Amniotic epithelial cell (primary cell): ENCODE measurements at places on chromosomes 7 and 10.

DNA sequence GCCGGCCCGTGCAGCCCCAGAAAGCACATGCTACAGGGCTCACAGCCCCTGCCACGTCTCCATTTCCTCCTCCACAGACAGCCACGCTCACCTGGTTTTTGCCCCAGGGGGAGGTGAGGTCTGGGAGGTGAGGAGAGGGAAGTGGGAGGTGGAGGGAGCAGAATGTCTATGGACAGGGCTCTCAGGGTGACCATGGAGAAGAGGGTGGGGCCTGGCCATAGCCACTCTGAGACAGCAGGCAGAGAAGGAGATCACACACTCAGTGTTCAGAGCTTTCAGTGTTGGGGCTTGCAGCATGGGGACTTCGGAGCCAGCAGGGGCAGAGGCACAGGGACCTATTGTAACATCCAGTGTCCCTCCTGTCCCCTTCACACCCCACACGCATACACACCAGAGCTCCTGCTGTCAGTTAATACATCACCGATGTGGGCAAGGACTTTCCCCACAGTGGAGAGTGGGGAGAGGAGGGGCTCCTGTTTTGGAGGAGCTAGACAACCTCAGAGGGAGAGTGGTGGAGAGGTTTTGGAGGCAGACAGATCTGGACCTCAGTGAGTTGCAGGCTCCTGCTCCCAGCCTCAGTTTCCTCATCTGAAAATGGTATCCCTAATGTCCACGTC lies 14.4 kb downstream of the WDFY4 start:
- DNase-seq, result no peak

DNA sequence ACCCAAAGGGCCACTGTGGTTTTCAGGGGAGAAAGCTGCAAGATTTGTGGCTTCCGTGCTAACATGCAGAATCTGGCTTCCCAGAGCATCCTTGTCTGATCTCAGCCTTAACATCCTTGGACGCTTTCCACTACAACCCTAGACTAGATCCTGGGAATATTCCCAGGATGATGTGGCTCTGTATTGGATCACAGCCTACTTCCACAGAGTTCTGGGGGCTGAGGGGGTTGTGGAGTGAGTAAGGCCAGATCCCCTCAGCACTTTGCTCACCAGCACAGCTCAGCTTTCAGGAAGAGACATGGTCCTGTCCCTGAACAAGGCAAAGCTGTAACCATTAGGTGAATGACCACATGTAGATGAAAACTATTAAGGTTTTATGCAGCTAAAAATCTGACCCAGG lies 241.3 kb upstream of the MYO3A start:
- DNase-seq, result peak; percentile 37

GRCh38 chr7:80732630-80733029 lies 94.2 kb downstream of the CD36 start:
- DNase-seq, result no peak

- DNase-seq, result peak; percentile 1
Observed at GRCh38 chr10:37289833-37290464, 164.6 kb downstream of the ANKRD30A start.

DNA sequence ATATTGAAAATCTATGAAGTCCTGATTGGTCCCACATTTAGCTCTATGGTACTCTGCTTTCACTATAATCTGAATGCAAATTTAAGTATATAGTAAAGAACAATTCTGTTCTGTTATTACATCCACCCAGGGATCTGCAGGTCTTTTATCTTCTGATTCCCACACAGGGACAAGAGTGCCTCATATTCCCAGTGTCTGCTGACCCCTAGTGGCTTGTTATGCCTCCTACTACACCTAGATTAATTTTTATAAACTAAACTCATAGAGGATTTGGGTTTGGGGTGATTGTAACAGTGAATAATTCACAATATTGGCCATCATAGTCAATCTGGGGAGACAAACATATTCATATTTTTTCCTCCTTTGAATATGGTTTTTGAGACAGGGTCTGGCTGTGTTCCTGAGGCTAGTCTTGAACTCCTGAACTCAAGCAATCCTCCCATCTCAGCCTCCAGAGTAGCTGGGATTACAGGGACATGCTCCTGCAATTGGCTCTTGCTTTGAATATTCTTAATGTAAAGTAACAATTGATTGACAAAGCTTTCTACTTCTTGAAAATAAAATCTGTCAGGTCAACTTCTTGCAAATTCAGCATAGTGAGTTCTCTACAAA lies 282.1 kb downstream of the KCND2 start:
- DNase-seq, result peak; percentile 68

GRCh38 chr7:99422625-99423024 lies 13.9 kb downstream of the BUD31 start:
- no peak for DNase-seq

DNA sequence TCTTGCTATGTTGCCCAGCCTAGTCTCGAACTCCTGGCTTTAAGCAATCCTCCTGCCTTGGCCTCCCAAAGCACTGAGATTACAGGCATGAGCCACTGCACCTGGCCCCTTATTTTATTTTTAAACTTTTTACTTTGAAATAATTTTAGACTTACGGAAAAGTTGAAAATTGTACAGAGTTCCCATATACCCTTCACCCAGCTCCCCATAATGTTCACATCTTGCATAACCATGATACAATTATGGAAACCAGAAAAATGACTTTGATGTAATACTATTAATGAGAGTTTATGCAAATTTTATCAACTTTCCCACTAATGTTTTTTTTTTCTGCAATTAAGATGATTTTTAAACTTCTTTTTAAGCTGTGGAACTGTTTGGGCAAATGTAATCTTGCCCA lies 58.3 kb downstream of the CDH23 start:
- no peak for DNase-seq

GRCh38 chr10:6349846-6350535 lies 147.3 kb downstream of the PFKFB3 start:
- DNase-seq, result no peak

- DNase-seq, result no peak
Observed at GRCh38 chr7:42753367-42753766, 158.5 kb downstream of the C7orf25 start.

- DNase-seq, result no peak
Observed at GRCh38 chr10:126955934-126956711, 50.9 kb downstream of the DOCK1 start.

DNA sequence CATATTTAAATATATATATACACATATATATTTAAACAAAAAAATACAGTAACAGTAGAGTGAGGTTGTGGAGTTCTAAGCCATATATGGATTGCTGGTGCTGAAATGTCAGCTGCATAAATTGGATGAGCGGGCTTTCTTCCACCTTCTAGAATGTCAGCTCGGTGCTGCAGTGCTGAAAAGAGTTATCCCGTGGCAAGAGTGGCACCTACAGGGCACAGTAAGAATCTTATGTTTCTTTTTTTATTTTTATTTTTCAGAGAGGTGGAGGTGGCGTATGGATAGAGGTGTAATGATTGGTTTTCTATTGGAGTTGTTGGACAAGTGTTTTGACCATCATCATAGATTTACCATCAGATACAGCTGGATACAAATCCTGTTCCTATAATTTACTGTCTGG lies 86.2 kb upstream of the DYNC1I1 start:
- peak; percentile 69 for DNase-seq

DNA sequence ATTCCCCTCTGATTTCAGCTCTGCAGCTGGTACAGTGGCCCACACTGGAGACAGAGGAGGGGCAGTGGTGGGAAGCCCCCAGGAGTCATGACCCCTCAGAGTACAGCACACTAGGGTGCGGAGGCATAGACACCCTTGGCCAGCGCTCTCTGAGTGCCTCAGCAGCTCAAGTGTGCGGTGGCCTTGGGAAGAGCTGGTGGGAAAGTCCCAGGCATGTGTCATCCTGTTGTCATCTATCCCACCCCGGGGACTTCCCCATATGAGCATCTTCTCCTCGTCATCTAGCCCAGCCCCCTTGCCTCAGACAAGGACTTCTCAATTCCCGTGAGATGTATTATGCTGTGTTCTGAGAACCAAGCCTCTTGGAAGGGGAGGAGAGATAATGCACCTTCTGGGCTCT lies 15.6 kb upstream of the PPIF start:
- peak; percentile 52 for DNase-seq

DNA sequence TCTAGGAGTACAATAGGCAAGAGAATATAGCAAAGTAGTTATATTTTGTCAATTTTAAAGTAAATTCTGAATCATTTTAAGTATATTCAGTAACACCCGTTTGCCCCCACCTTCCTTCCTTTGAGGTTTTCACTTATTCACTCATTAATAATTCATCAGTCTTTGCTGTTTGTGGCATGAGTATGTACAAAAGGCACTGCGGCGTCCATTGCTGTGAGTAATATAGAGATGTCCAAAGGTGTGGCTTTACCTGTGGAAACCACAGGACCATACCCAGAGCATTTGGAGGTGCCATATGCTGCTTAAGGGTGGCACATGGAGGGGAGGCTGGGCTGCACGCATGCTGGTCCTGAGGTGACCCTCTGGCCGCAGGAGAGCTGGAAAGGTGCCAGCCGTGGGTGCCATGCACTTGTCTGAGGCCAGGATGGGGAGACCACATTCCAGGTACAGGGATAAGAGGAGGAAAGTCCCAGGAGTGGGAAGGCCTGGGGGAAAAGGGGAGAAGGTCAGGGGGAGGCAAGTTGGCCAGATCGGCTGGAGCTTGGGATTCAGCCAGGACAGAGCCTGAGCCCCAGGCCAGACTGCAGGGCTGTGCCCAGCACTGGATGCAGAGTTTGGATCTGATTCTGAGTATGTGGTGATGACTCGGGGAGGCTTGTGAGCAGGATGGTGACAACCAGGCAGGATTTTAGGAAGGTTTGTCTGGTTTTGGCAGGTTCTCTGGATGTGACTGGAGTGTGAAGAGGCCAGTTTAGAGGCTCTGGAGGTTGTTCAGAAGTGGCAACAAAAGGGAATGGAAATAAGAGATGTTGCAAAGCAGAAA lies 223.4 kb downstream of the MGMT start:
- DNase-seq, result no peak

GRCh38 chr10:84626397-84627087 lies 298.2 kb downstream of the CCSER2 start:
- no peak for DNase-seq

DNA sequence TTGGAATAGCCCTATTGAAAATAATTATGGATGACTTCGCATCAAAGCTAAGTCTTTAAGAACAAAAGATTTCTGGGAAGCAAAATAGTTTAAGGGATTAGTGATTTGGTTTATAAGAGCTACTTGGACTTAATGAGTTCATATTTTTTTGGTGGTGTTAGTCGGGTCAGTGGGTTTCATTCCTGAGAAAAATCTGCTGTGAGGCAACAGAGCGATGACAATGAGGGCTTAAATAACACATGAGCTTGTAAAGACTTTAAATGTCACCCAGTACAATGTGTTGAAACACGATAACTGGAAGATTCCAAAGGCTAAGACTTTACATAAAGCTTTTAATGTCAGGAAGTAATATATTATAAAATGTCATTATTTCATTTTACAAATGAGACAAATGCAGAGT lies 178.8 kb downstream of the ARL4A start:
- no peak for DNase-seq

DNA sequence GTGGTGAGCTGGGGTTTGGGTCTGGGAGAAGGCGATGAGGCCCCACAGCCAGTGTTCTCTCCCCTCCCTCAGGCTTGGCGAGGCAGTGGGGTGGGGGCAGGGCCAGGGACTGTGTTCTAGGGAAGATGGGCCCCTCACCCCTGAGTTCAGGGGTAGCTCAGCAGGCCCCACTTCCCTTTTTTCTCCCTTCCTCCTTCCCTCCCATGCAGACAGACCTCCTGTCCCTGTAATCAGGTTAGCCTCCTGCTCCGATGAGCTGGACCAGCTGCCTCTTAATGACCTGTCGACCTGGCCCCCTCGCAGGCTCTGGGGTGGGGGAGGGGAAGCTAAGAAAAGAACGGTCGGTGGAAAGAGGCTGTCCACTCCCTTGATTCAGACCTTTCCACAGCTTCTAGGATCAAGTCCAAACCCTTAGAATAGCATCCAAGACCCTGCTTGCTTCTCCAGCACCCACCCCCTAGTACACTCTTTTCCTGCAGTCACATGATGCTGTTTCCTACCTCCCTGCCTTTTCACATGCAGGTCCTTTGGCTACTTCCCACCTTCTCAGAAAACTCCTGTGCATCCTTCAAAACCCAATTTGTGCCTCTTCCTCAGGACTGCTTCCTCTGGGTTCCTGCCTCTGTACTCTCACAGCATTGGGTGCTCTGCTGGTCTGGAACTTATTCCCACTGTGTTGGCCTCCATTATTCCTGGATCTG lies 64.1 kb downstream of the ZMIZ1 start:
- no peak for DNase-seq

DNA sequence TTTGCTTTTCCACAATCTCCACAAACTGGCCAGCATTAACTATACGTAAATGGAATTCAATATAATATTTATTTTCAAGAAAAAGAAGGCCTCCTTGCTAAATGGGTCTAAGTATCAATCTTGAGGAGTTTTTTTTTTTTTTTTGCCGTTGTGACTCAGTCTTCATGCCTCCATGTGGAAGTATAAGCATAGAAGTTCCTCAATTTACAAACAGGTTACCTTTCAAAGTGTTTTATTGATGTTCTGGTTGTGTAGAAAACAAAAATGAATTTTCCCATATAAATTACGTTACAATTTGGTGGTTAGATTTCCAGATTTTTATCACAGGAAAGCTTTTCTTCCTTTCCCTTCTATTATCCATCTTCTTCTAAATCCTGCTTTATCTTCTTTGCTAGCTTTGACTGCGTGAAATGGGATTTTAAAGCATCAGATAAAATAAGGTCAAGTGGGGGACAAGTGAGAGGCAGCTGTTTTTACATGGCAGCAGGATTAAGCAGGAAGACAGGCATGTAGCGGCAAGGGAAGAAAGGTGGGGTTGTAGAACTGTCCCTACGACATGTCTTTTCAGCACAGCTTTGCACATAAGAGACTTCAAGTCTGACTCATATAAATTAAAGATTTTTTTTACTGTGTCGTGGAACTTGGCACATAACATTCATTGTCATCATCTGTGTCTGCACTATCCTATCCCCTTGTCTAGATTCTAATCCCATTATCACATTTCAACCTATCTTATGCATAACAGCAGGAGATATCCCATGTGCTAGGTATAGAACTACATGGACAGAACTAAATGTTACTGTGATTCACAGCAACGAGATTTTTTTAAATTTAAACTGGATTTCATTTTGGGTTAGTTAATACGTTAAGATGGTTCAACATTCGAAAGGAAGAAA lies 135.3 kb upstream of the FAM3C start:
- DNase-seq, result peak; percentile 89

GRCh38 chr10:25226775-25227682 lies 52.2 kb downstream of the GPR158 start:
- DNase-seq, result peak; percentile 64

- DNase-seq, result no peak
Observed at GRCh38 chr7:101527844-101528667, 101.0 kb downstream of the MYL10 start.

DNA sequence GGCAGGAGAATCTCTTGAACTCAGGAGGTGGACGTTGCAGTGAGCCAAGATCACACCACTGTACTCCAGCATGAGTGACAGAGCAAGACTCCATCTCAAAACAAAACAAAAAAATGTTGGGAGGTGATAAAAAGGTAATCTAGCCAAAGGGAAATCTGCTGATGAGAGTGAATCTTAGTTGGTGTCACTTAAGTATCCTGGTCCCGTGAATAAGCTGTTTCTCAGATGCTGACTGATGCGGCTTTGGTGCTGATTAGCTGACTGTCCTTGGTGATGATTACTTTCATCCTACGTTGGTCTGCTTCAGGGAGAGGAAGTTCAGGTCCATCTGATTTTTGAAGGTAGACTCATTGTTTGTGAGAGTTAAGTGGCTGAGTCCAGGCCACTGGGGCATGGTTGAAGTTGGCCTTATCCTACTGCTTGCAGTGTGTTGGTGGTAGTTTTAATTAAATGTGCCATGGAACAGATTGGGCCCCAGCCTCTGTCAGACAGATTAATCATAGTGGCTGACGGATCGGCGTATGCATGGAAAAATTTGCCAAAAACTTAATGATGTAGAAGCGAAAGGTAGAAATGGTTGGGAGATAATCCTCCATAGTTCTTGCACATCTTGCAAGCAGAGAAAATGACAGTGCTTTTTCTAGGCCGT lies 17.4 kb upstream of the TMEM236 start:
- no peak for DNase-seq
